ENCODE measurements at places on chromosomes 11 and 22. TPM values are rescaled to one million over a fixed set of nuclear protein-coding genes. Genes with fewer than 3 reads are reported as not detected.

Gene C22orf42
- total RNA-seq, result not detected

Gene TECTA
- 0.53 TPM for total RNA-seq

Gene UPK3A
- total RNA-seq, result not detected

Gene LARGE1
- 1.0 TPM for total RNA-seq

Gene KRTAP5-10
- total RNA-seq, result not detected
